ENCODE measurements at places on chromosomes 1 and 21.

DNA sequence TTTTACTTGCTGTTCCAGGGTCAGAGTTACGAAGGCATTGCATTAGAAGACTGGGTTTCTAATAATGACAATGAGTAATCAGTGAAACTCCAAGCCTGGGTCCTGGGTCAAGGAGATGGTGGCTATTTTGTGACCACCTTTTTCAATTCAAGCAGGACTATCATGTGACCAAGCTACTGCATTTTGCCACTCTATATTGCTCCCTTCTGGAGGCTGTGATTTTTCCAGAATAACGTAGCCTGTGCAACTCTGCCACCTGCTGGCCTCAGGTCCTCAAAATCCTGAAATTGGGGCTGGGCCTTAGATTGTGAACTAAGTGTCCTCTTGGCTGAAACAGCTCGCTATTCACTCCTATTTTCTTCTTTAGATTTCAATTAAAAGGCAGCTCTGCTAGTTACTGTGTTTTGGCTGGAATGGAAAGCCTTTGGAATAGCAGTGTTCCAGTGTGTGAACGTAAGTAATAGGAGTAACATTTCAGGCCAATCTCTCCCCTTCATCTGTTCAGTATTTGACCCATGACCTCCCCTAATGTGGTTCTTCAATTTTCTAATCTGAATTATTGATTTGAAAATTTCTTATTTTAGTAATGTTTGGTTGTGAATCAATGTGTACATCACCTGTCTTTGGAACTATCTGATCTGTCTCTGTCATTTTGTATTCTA lies 52.9 kb upstream of the CD46 start:
- DNase-seq: peak; percentile 55

DNA sequence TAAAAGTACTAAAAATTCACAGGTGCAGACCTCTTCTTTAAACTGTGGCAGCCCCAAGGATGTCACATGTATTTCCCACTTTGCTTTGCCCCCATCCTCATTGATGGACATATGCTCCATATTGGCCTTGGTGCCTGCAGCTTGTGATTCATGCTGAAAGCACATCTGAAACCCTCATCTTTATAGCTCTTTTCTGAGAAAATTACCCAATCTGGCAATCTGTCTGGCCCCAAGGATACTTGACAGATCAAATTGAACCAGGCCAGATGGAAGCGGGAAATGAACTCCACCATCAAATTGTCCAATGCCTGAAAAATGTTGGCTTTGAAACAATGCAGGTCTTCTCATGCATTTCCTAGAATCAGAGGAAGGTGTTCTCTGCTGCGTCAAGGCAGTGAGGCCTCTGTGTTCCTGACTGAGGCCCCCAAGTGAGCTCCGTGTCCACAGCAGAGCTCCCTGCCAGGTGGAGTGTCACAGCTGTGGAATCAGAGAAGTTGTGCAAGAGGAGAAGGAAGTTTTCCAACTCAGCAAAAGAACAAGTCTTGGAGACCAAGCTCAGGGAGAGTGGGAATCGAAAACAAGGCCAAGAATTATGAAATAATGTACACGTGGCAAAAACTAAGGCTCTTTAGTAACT lies 323.7 kb downstream of the PLPP3 start:
- peak; percentile 12 for DNase-seq

GRCh38 chr1:228083871-228084278 lies 1.4 kb downstream of the ARF1 start:
- no peak for DNase-seq

DNA sequence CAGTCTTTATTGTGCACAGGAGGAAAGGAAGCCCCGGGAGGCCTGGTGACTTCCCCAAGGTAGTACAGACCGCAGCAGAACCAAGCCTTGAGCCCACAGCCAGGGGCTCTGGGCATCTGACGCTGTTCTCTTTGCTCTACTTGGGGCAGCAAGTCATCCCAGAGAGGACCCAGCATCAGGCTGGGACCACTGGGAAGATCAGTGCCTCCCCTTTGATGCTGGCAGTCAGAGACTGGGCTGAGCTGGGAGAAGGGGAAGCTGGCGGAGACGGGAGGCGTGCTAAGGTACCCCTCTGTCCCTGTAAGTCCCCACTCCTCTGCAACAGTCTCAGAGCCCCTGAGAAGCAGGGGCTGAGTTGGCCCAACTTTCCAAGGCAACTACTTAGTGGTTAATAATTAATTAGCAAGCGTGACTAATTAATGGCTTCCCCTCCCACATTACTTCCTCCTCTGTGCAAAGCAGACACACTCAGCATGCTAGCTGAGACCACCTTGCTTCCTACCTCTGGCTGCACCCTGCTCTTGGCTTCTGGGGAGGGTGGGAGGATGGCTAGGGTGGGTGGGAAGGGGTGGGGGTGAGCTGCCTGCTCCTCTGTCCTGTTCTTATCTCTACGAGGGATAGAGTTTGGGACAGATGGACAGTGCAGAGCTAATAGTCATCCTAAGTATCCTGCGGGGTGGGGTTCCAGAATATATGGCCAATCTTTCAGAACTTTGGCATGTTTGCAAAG lies 1.3 kb downstream of the INAVA start:
- no peak for DNase-seq

DNA sequence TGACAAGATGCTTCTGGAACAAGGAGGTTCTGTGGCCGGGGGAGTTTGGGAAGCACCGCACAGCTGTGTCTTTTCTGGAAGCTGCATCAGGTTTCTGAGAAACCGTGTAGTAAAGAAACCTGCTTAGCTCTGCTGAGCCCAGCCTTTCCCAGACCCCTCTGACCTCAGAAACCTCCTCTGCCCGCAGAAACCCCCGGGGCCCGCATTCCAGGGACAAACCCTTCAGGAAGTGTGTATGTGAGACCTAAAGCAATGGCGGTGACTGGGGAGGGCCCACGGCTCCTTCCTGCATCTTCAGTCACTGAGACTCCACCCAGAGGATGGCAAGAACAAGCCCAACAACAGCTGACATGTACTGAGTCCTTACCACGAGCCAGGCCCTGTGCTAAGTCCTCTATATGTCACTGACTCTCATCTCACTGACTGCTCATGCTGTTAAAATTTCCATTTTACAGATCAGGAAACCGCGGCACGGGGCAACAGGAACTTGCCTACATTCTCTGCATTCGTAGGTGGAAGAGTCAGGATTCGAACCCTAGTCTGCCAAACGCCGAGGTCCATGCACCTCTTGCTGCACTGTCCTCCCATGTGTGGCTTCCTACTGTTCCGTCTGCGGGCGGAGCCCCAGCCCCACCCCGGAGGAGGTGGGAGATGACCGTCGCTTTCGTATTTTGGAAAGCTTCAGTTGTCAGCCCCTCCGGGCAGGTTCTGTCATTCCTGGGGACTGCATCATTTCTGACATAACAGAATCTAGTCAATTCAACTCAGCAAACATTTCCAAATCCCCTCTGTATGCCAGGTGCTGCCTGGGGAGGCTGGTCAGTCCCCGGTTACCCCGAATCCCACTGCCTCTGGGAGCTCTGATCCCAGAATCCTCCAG lies 73.3 kb upstream of the KLHDC7A start:
- DNase-seq: no peak

GRCh38 chr21:38800924-38801744 lies 4.6 kb upstream of the ETS2 start:
- DNase-seq: no peak

- no peak for DNase-seq
Measured at GRCh38 chr1:116439701-116440100, 66.7 kb downstream of the ATP1A1 start.

DNA sequence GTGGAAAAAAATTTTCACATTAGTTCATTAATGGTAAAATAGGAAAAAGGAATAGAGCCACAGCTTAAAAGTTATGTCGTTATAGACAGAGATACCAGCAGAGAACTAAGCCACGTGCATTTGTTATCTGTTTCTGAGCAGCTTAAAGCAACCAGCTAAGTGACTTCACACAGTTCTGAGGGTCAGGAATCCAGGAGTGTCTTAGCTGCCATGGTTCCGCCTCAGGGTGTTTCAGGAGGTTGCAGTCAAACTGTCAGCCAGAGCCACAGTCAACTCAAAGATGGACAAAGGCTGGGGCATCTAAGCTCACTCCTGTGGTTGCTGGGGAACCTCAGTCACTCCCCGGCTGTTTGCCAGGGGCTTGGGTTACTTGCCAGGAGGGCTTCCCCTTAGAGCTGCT lies 515.8 kb downstream of the SMYD3 start:
- DNase-seq: no peak

DNA sequence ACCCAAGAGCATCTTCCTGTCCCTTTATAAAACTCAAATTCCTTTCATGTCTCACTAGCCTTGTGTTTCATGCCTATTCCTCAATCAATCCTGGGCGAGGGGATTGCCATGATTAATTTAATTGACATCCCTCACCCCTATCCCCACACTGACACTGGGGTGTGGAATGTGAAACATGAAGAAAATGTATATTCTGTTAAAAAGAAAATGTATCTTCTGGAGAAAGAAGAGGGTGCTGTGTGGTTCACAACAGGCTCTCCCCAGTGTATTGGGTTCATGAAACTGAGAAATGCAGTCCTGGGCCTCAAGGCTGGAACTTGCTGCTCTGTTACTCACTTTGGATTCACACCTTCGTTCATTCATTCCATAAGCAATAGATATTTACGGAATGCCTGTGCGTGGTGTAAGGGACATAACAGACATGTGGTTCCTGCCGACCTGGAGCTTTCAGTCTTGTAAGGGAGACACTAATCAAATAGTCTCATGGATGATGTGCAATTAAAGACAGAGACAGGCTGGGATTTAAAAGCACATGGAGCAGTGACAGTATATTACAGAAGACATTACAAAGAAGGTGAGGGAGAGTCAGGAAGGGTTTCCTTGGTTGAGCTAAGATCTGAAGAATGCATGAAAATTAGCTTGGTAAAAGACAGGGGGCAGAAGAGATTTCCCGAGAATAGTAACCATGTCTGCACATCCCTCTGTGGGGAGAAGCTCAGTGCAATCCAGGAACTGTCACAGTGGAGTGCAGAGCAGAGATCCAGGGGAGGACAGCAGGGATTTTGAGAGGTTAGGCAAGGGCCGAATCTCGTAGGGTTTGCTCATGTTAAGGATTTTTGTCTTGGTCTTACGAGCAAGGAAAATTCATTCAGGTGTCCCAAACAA lies 32.1 kb downstream of the SERTAD4 start:
- DNase-seq: peak; percentile 71

- DNase-seq: no peak
Measured at GRCh38 chr1:1260843-1261560, 12.7 kb downstream of the UBE2J2 start.

- DNase-seq: no peak
Measured at GRCh38 chr1:94105957-94106529, 14.9 kb downstream of the ABCA4 start.

- DNase-seq: no peak
Measured at GRCh38 chr21:14550135-14550534, 4.0 kb upstream of the SAMSN1 start.

DNA sequence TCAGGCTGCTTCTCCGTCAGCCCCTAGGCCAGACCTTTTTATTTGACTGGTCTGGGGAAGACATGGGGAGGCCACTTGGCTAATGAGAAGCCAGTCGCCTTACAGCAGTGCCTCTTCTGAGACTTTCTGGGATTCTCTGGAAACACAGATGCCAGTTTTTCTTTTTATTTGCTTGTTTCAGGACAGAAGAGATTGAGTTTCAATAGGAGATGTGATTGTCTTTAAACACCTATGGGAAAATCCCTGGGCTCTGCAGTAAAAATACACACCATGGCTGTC lies 15.4 kb upstream of the BTG2 start:
- DNase-seq: no peak

DNA sequence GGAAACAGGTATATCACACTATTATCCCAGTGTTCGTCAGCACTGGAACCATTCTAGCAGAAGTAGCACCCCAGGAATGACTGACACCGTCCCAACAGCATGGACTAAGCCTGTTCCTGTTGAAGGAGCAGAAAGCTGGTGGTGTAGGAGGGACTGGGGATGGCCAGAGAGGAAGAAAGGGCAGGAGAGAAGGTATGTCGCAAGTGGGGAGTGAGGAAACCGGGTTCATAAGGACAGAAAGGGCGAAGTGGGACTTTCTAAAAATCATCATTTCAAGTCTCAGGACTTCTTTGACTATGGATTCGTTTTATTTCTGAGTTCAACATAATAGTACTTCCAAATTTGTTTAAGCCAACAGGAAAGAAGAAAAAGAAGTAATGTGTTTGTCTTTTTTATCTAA lies 19.7 kb upstream of the MX1 start:
- no peak for DNase-seq

DNA sequence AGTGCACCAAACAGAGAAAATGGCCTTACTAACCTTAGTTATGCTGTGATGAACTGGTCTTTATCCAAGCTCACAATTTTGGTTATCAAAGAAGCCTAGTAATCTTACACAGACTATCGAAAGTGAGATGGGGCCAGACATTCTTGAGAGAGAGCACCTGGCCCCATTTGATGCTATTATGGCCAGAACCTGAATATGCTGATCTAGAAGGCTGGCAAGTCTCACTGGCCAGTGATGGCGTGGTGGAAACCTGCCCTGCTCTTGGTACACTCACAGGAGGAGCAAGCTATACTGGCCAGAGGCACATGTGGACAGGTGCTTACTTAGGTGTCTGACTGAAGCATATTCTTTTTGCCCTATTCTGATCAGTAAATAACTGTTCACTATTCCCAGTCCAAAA lies 357.8 kb upstream of the ZRANB2 start:
- peak; percentile 53 for DNase-seq

GRCh38 chr1:88111816-88112215 lies 572.3 kb upstream of the PKN2 start:
- DNase-seq: no peak

- peak; percentile 19 for DNase-seq
Measured at GRCh38 chr1:92784021-92784638, 778 bp downstream of the EVI5 start.

Measured in cerebellar cortex (tissue), 1 donor.